ENCODE measurements at places on chromosomes 12 and 14.

- no peak for DNase-seq
Observed at GRCh38 chr14:94355191-94355794, 32.2 kb upstream of the SERPINA6 start.

GRCh38 chr12:123952037-123952436 lies 20.6 kb downstream of the CCDC92 start:
- no peak for DNase-seq

DNA sequence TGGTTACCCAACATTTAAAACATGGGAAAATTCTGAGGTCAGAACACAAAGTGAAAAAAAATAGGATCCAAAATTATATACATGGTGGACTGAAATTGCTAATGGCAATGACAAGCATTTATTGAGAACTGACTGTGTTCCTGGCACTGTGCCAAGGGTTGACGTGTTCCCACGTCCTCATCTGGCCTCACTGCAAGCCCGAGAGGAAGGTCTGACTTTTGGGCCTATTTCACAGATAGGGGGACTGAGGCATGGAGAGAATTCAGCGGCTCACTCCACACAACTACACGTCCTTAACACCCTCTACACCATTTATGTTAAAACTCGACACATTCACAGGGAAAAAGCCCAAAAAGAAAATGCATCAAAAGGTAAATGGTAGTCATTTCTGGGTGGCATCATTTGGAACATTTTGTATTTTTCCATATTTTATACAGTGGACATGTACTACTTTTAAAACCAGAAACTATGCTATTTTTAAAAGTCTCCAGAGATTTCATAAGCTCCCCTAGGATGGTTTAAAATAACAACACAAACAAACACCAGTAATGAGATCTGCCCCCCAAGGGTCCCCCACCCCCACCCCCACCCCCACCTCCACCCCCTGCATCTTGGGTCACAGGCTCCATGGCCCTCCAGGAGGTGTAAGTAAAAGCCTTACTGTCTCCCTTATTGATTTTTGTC lies 27.7 kb downstream of the CLMN start:
- no peak for DNase-seq

DNA sequence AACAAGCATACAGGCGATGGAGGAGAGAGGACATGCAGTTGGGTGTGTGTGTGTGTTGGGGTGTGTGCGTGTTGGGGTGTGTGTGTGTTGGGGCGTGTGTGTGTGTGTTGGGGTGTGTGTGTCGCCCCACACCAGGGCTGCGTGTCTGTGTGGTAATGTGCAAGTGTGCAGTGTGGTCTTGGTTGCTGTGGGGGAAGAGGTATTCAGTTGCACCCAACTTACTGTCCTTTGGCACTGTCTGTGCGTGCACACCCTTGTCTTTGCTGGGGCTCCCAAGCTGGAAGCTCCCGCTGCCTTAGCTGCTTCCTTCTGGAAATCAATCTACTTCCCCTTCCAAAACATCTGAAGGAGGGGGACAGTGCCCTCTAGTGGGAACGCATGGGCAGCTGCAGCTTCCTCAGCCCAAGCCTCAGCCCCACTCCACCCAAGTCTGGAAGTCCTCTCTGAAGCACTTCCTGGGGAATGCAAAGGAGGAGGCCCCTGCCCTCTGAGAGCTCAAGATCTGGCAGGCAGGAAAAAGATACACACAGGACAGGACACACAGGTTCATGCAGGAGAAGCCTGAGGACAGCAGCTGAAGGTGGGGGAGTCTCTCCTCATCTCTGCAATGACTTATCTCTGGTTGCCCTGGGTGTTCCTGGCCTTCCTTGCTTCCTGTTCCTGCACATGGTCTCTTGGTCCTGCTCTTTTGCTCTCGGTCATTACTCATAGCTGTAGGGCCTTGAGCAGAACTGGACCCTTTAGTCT lies 13.1 kb downstream of the ASIC1 start:
- DNase-seq: no peak

DNA sequence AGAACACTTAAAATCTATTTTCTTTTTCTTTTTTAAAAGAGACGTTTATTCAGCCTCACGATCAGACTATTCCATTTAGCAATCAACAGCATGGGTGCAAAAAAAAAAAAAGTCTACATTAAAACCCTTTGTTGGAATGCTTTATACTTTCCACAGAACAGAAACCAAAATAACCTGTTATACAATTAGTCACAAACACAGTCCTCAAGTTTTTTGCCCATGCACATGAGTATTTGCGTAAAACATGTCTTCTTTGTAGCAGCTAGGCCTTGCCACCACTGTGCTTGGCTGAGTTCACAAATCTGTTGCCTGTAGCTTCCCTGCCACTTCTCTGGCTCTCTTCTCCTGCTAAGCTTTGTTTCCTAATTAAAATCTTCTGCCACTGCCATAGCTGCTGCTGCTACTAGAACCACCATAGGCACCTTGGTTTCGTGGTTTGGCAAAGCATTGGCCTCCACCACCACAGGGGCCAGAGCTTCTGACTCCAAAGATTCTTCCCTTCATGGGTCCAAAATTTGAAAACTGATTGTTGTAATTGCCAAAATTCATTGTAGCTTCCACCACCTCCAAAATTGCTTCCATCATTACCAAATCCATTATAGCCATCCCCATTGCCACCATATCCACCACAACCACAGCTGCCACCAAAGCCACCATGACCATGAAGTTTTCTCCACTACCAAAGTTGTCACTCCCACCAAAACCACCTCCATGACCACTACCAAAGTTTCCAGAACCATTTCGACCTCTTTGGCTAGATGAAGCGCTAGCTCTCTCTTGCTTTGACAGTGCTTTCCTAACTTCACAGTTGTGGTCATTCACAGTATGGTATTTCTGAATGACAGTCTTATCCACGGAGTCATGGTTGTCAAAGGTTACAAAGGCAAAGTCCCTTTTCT lies 38.1 kb downstream of the KLRG1 start:
- no peak for DNase-seq

DNA sequence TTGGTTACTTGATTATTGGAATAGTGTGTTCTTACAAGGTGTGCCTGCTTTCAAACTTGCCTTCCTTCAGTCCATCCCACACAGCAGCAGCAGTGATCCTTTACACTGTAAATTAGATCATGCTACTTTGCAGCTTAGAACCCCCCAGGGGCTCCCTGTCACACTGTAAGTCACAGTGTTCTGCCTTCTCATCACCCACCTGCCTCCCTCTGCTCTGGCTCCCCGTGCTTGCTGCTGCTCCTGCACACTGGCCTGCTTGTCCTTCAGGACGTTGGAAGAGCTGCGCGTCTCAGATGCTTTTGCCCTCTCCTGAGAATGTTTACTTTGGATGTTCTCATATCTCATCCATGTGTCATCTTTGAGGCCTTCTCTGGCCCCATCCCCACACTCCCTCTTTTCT lies 27.3 kb downstream of the ZC3H14 start:
- DNase-seq: no peak

DNA sequence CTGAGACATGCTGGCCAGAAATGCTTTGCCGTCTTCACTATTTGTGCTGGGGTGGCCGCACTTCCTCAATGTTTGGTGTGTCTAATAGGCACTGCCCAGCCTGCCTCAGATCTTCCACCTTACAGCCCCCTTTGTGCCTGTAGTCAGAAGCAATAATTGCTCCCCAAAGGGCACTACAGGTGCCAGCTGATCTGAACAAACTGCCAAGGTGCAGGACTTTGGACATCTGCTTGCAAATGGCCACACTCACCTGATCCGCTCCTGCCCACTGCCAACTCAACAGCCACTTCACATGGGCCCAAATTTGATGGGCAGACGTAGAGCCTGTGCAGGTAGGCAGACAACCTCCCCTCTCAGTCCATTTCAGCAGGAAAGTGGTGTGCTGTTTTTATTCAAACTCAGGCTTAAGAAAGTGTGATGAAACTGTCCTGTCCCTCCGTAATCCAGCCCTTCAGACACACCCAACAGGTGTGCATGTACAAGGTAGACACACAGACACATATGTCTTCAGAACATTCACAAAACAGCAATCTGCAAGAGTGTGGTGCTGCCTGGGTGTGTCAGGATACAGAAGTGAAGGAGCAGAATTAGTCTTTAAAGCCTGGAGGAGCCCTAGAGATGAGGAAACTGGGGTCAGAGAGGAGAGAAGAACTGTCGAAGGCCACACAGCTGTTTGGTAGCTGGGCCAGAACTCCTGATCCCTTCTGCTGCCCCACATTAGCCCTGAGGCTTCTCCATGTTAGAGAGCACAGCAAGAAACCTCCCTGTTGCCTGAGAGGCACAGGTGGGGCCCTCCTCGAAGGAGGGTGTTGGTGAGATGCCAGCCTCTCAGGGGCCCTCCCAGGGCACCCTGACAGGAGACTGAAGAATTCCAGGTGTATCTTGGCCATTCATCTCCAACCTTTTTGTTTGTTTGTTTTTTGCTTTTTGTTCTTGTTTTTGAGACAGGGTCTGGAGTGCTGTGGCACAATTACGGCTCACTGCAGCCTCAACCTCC lies 4.4 kb upstream of the KRT75 start:
- no peak for DNase-seq

GRCh38 chr14:79438696-79439342 lies 772.5 kb downstream of the DIO2 start:
- DNase-seq: no peak

DNA sequence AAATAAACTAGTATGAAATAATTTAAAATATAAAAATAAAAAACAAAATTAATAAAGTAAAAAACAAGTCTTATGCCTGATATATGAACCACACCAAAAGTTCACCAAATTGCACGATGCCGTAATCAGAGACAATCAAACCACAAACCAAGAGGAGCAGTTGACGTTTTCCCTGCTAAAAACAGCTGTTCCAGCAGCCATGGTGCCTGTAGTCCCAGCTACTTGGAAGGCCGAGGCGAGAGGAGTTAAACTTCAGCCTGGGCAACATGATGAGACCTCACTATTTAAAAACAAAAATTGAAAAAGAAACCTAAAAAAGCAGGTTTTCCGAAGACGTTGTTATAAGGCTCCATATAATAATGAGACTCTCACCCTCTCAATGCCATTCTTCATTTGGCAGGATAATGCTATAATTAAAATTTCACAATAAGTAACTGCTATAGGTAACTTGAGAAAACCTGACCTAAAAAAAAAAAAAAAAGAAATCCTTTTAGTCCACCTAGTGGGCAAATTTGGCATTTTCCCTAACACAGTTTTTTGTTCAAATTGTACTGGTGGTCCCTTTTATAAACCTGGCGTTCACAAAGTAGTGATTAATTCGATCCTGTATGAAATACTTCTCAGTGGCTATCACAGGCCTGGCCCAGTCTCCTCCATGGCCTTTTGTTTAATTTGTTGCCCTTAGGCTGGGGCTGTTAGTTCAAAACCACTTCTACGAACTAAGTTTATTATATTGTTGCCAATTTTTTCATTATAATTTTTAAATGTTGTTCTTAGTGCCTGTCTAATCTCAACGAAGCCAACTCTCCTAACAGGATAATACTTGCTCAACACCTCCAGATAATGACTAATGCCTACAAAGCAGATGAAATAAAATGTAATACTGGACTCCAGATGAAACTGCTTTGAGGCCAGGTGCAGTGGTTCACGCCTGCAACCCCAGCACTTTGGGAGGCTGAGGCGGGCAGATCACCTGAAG lies 62.1 kb downstream of the TNFAIP2 start:
- DNase-seq: no peak

DNA sequence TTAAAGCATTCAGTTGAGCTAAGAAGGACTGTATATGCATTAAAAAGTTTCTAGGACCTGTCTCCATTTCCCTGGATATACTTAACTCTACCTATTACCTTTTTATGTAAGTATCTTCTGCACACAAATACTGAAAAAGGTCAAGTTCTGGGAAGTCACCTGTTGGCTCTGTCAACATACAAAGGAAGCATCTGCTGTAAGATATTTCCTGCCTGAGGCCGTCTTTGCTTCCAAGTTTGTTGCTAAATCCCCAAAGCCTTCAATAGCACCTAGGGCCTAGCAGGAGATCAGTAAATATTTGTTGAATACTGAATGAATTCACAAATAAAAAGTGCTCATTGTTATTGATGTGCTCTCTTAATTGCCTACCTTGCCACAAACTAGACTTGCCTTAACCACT lies 188.4 kb downstream of the DUSP6 start:
- no peak for DNase-seq
